Cerebellum (tissue), 4 donors: ENCODE measurements at places on chromosomes 5 and 9.
A peak's percentile ranks its signal among the peaks of the same experiment; 100 is the strongest.

- no peak for DNase-seq
These were observed 367 bp downstream of the PCDHB4 start for GRCh38 chr5:141121985-141122384.

DNA sequence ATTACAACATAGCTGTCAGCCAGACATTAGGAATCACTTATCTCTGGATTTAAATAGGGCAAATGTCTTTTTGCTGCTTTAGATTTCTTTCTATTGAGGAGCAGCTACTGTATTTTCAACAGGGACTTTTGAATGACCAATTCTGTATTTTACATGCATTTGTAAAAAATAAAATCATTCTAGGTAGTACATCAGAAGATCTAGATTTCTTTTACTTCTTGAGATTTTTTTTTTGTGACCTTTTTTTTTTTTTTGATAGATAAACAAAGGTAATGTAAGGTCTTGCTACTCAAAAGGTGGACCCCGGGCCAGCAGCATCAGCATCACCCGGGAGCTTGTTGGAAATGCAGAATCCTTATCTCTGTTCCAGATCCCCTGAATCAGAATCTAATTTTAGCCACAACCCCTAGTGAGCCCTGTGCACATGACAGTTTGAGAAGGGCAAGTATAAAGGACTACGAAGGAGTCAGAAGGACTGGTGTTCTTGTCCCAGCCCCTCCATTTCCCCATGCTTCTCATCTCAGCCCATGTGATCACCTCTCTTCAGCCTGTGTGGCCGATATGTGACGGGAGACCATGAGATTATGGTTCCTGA is 37.7 kb upstream of the CKMT2 start:
- peak; percentile 12 for DNase-seq

GRCh38 chr5:146365618-146366017 is 27.0 kb downstream of the POU4F3 start:
- DNase-seq, result no peak

DNA sequence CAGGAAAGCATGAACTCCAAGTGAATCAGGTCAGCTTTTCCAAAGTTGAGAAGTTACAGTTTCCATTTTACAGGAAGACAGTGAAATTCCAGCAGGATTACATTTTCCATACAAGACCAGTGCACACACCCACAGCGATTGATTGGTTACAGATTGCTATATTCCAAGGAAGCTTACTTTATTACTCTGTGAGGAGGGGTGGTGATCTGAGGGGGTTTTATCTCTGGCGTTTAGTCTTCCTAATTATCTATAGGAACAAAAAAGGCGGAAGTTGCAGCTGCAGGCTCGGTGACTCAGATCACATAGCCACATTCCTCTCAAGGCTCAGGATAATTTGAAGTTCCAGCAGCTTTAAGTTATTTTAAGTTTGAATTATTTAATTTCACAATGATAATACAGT is 450.4 kb upstream of the NMUR2 start:
- no peak for DNase-seq

DNA sequence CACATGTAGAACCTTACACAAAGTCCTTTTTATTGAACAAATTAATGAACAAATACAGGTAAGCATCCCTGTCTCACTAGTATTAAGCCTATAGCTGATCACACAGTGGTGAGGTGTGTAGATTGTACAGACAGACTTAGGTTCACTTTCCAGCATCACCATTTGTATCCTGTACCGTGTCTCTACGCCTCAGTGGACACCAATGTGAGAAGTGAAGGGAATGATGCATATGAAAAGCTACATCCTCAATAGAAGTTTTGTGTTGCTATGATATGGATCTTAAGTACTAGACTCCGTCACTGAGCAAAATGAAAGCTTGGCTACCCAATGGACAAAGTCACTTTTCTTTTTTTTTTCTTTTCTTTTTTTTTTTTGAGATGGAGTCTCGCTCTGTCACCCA is 46.6 kb downstream of the UGCG start:
- DNase-seq, result no peak
